ENCODE measurements at places on chromosomes 12 and 14. TPM values are rescaled to one million over a fixed set of nuclear protein-coding genes. Genes with fewer than 3 reads are reported as not detected.

- DNase-seq: no peak
Observed at GRCh38 chr14:86625637-86626036, 1095.7 kb downstream of the FLRT2 start.

GRCh38 chr12:39830171-39830570 lies 210.6 kb upstream of the ABCD2 start:
- no peak for DNase-seq

- no peak for DNase-seq
Observed at GRCh38 chr12:6903722-6904121, 900 bp upstream of the LRRC23 start.

- DNase-seq: no peak
Observed at GRCh38 chr14:38959021-38959420, 144.0 kb downstream of the SEC23A start.

IFNG gene
- total RNA-seq: not detected

CACNA1C gene
- total RNA-seq: 0.35 TPM
